Activated naive CD8-positive, alpha-beta T cell treated with anti-CD3 and anti-CD28 coated beads, Interleukin-2, amount 10 ng/mL, durations not matched to agents 7 days and 5 days (primary cell): ENCODE measurements at places on chromosomes 13 and 19.
A peak's percentile ranks its signal among the peaks of the same experiment; 100 is the strongest.

DNA sequence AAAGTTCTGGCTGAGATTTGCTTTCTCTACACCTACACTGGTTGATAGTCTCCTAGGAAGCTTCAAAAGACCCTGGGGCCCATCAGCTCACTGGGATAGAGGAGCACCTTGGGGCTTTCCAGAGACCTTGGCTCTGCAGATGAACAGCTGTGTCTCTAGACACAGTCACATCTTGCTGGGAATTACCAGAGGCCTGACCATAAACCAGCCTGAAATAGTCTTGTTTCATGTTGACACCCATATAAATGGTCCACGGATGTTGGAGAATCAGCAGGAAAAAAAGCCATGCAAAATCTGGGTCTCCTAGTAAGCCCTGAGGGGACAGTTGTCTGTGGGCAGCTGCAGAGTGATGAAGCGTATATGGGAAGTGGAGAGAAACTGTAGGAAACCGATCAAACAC is 207.6 kb downstream of the DNAJC15 start:
- H3K36me3 ChIP-seq, result no peaks in the 10 kb centered on the region
- no peak overlapping the region for H3K4me3 ChIP-seq
- DNase-seq, result no peak
- H3K4me1 ChIP-seq, result no peaks in the 10 kb centered on the region
- peaks cover 12% of the 10 kb centered on the region for H3K27me3 ChIP-seq

- H3K4me3 ChIP-seq, result peak overlapping the region; percentile 73
- peaks cover 6% of the 10 kb centered on the region for H3K36me3 ChIP-seq
- H3K4me1 ChIP-seq, result peaks cover 33% of the 10 kb centered on the region
- no peak for DNase-seq
Measured at GRCh38 chr19:3133793-3134116, 2.1 kb upstream of the GNA15 start.

DNA sequence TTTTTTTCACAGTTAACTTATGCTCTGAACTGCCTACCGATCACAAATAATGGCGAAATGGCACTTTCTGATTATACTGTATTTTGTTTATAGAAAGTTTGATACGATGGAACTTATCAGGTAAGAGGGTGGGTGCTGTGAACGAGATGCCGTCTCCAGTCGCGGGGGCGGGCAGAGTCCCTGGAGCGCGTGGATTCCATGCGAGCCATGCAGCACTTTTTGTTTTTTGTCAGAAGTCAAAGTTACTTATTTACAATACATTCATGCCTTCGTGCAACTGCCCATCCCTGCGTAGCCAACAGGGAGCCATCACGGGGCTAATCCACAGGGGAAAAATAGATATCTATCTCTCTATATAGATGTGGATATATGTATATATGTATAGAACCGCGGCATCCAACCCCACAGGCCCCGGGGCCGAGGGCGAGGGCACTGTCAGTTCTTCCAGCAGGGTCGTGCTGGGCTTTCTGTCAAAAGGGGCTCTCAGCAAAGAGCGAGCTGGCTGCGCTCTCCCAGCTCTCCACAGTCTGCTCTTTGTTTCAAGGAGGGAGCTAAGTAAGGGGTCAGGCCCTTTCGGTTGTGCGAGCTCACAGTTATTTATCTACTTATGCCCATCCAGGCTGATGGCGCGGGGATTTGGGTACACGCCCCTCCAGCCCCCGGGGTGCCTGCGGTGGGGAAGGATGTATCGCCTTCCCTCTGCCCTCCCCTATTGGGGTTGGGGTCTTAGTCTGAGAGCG is 3.4 kb downstream of the SLITRK1 start:
- peak overlapping the region; percentile 55 for H3K4me3 ChIP-seq
- H3K27ac ChIP-seq, result no peak overlapping the region
- H3K4me1 ChIP-seq, result peaks cover 17% of the 10 kb centered on the region

DNA sequence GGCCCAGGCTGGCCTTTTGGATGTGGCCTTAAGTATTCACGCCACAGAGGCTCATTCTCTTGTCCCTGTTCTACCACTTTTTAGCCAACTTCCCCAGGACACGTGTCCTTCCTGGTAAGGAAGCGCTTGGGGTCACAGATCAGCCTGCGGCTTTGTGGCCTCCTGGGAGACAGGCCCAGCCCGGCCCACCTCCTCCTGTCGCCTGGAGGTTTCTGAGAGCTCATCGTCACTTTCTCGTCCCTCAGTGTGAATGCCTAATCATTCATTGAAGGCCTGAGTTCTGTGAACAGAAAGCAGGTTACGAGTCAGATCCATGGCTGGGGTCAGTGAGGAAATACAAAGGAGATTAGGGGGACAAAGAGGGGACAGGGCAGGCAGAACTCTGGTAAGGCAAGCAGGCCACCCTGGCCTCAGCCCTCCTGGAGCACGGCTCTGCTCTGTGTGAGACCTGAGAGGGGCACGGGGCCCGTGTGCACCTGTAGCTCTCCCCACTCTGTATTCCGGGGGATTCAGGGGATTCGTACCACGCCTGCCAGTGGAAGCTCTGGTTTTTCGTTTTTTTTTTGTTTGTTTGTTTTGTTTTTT is 38.6 kb upstream of the TSHZ3 start:
- H3K4me3 ChIP-seq, result no peak overlapping the region
- no peaks in the 10 kb centered on the region for H3K4me1 ChIP-seq
- no peak for DNase-seq
- no peaks in the 10 kb centered on the region for H3K36me3 ChIP-seq
- H3K27me3 ChIP-seq, result no peaks in the 10 kb centered on the region

GRCh38 chr19:15136234-15136954 is 29.2 kb downstream of the SYDE1 start:
- DNase-seq, result no peak
- H3K27me3 ChIP-seq, result peaks cover 2% of the 10 kb centered on the region
- no peak overlapping the region for H3K4me3 ChIP-seq
- H3K27ac ChIP-seq, result no peak overlapping the region

DNA sequence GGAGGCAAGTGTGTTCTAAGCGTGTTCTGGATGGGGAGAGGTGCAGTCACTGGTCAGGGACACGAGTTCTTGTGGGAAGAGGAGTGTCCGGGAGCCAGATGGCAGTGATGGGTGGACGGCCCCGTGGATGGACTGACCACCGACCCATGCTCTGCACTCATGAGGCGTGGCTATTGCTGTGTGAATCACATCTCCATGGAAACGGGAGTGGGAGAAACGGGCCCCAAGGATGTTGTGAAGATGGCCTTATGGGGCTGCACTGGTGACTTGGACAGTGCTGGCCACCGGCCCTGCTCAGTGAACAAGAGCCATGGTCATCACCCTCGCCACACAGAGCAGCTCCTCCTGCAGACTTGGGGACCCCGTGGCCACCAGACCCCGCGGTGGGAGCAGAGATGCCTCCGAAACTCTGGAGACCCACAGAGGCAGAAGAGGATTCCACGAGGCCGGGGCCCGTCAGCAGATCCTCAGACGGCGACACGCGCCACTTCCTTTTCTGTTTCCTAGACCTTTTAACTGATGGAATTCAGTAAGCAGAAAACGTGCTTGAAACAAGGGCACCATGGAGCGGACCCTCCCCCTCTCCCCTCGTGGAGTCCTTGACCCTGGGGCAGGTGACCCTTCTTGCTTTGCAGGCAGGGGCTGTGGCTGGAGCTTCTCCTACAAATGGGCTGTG is 47.5 kb downstream of the GAS6 start:
- no peaks in the 10 kb centered on the region for H3K27me3 ChIP-seq
- peaks cover 18% of the 10 kb centered on the region for H3K4me1 ChIP-seq
- peak overlapping the region; percentile 60 for H3K27ac ChIP-seq
- H3K36me3 ChIP-seq, result peaks cover 3% of the 10 kb centered on the region
- DNase-seq, result no peak
- peak overlapping the region; percentile 92 for H3K4me3 ChIP-seq

DNA sequence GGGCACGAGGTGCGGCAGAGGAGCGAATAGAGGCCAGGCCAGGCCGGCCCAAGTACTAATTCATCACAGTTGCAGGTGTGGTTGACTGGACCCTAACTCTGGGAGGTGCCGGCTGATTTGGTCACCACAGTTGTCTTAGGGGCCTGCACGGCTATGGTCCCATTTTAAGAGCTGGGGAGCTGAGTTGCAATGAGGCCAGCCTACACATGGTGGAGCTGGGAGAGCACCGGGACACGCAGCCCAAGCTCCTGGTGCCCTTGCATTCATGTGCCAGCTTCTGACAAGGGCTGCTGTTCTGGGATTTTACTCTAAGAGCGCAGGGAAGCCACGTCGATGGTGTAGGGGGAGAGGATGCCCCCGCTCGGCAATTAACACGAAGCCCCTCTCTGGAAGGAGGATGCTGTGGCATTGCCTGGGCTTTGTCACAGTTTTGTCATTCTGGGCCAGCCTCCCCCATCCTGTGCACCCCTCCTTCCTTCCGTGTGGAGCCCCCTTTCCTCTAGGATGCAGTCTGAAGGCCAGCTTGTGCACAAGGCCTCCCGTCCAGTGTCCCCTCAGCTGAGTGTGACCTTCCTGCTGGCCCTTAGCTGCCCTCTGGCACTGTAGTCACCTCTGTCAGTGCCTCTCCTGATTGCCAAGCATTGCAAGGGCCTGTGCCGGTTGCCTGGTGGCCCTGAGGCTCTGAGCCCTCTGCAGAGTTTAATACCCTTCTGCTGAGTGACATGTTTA is 109.4 kb upstream of the C1QTNF9B start:
- H3K36me3 ChIP-seq, result no peaks in the 10 kb centered on the region
- no peak overlapping the region for H3K27ac ChIP-seq
- H3K4me3 ChIP-seq, result no peak overlapping the region
- H3K4me1 ChIP-seq, result no peaks in the 10 kb centered on the region
- peaks cover 14% of the 10 kb centered on the region for H3K27me3 ChIP-seq

DNA sequence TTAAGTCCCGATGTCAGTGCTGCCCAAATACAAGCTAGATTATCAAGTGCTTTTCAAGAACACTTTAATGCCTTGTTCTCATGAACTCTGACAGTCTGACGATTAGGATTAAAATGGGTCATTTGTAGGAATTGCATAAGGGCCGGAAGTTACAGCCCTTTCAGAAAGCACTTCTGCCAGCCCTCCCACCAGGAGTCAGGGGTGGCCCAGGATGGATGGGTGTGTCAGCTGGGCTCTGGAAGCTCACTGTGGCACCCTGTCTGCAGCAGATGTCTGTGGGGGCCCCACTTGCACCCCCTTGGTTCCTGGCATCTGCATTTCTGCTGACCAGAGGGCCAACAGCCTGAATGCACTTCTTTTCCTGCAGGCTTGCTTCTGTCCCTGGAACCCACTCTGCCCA is 712.7 kb downstream of the UQCRFS1 start:
- no peak overlapping the region for H3K27ac ChIP-seq
- peaks cover 2% of the 10 kb centered on the region for H3K36me3 ChIP-seq
- no peak for DNase-seq
- no peak overlapping the region for H3K4me3 ChIP-seq

- peaks cover 16% of the 10 kb centered on the region for H3K36me3 ChIP-seq
- peaks cover 4% of the 10 kb centered on the region for H3K4me1 ChIP-seq
- no peaks in the 10 kb centered on the region for H3K27me3 ChIP-seq
- H3K27ac ChIP-seq, result no peak overlapping the region
- H3K4me3 ChIP-seq, result no peak overlapping the region
Measured at GRCh38 chr13:95201814-95202651, 99.2 kb downstream of the ABCC4 start.

GRCh38 chr19:43774103-43774939 is 6.5 kb downstream of the KCNN4 start:
- H3K27ac ChIP-seq, result no peak overlapping the region
- H3K4me3 ChIP-seq, result no peak overlapping the region
- DNase-seq, result no peak

DNA sequence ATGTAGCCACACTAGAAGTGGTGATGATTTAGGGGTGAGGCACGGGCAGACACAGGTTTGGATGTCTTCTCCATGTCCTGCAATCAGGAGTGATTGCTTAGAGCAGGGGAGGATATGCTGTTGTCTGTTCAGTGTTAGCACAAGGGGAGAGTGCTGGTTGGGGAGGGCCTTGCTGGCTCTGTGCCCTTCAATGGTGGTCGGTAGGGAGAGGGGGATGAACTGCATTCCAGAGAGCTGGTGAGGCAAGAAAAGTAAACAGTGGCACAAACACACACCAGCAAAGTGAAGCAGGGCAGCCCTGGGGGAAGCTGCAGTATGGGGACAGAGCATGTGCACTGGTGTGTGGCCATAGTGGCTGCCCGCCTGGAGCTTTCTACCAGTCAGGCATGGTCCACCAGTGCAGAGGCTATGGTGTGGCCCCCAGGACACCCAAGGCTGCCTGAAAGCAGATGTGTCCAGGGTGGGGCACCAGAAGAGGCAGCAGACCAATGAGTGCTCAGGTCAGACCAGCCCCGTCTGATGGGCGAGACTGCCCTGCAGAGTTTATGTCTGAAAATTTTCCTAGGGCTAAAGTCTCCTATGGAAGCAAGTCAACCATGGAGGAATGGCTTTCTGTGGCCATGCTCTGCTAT is 1676.9 kb downstream of the PCDH9 start:
- H3K4me3 ChIP-seq, result no peak overlapping the region
- no peak for DNase-seq
- no peaks in the 10 kb centered on the region for H3K4me1 ChIP-seq
- no peaks in the 10 kb centered on the region for H3K27me3 ChIP-seq
- H3K27ac ChIP-seq, result no peak overlapping the region
- no peaks in the 10 kb centered on the region for H3K36me3 ChIP-seq

- H3K27ac ChIP-seq, result no peak overlapping the region
- peaks cover 9% of the 10 kb centered on the region for H3K4me1 ChIP-seq
- DNase-seq, result no peak
- H3K4me3 ChIP-seq, result no peak overlapping the region
- H3K36me3 ChIP-seq, result no peaks in the 10 kb centered on the region
Measured at GRCh38 chr19:38527466-38528136, 90.2 kb downstream of the MAP4K1 start.

DNA sequence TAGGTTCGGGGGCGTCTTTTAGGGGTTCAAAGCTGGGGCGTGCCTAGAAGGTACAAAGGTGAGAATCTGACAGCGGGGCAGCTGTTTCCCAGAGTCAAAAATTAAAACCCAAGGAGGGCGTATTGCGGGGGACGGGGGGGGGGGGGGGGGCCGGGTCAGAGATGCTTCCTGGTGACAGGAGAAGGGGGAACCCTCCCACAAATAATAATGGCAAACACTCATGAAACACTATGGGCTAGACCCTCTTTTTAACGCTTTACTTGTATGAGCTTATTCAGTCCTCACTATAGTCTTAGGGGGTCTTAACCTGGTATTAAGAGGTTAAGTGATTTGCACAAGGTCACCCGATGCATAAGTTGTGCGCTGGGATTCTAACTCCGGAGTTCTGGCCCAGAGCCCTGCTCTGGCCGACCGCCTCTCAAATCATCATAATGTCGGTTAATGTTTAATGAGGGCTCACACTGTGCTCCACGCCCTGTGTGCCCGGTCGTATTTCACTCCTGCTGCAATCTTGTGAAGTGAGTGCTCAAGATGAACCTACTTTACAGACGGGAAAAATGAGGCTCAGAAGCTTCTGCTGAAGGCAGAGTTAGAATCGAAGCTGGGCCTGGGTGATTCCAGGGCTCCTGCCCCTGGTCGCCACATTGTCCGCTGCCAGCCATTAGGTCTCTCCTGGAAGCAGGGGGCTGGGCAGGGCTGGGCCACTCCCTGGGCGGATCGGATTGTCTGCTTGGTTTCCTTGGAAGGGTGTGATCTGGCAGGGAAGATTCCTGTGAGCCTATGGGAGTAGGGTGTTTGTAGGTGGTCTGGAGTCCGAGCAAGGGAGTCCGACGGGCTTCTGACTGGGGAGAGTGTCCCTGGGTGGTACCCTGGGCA is 964 bp downstream of the PAK4 start:
- peak overlapping the region; percentile 94 for H3K27ac ChIP-seq
- H3K36me3 ChIP-seq, result peaks cover 2% of the 10 kb centered on the region
- no peak for DNase-seq
- peaks cover 4% of the 10 kb centered on the region for H3K27me3 ChIP-seq
- H3K4me3 ChIP-seq, result peak overlapping the region; percentile 96
- peaks cover 25% of the 10 kb centered on the region for H3K4me1 ChIP-seq
